ENCODE measurements at places on chromosomes 5 and 9. TPM values are rescaled to one million over a fixed set of nuclear protein-coding genes. Genes with fewer than 3 reads are reported as not detected.

DNA sequence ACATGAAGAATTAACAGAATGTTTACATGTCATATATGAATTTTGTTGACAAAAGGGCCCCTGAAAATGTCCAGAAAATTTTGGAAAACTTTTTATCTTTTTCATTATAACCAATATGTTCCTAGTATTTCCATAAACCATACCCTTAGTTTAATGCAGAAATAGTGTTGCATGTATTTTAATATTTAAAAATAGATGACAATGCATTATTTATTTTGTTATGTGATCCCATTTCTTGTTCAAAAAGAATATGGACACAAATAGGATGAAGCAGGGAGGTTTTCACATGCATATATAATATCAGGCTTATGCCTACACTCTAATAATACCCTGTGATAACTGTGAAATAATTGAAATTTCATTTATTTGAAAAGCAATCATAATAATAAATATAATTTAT, 500.5 kb downstream of the CDH18 start:
- DNase-seq = no peak

DNA sequence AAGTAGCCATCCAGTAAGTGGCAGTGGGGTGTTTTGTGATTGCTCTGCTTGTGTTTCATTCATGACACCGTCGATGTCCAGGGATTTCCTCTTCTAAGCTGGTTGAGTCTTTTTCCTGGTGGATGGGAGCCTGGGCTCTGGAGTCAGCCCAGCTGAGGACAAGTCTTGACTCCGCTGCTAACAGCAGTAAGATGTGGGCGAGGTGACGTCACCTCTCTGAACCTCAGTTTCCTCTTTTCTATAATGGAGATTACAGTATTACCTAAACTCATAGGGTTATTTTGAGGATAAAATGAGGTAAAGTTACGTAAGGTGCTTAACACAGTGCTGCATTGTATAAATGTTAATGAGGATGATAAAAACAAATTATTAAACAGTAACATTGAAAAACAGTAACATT, 21.3 kb downstream of the FGF1 start:
- no peak for DNase-seq

DNA sequence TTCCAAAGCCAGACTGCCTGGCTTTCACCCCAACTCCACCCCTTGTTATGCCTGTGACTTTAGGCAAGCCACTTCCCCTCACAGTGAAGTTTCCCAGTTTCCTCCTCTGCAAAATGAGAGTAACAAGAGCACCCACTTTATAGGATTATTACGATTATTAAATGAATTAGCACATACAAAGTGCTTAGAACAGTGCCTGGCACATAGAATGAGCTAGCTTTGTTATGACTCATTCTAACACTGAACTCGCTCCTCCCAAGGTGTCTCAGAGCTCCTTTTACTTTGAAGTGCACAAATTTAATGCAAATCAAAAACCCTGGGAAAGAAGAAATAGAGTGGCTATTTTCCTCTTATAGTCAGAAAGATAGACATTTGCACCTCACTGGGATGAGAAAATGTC, 34.3 kb downstream of the DNAH5 start:
- DNase-seq = no peak

GRCh38 chr9:99726758-99727157, 94.9 kb upstream of the NR4A3 start:
- no peak for DNase-seq

- no peak for DNase-seq
These were observed 18.3 kb upstream of the SLC6A3 start for GRCh38 chr5:1463326-1464095.

- no peak for DNase-seq
These were observed 82.1 kb downstream of the PHAX start for GRCh38 chr5:126682856-126683255.

- DNase-seq = no peak
These were observed 384.8 kb downstream of the PRR16 start for GRCh38 chr5:120848883-120849282.

GRCh38 chr9:5529683-5530221, 19.4 kb downstream of the PDCD1LG2 start:
- no peak for DNase-seq

GRCh38 chr5:62550103-62550502, 28.5 kb upstream of the LRRC70 start:
- no peak for DNase-seq

- no peak for DNase-seq
These were observed 158.3 kb downstream of the KCTD16 start for GRCh38 chr5:144328980-144329379.

DNA sequence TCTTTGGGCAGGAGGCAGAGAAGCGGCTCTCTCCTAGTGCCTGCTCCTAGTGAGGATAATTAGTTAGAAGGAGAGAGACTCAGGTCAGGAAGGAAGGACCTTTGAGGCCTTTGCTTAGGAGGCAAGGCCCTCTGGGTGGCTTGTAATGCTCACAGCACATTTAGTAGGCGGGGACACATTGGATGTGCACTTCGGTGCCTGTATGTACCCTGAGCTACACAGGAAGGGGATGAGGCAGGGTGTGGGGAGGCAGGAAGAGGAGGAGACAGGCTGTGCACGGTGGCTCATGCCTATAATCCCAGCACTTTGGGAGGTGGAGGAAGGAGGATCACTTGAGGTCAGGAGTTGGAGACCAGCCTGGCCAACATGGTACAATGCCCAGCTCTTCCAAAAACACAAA, 7.2 kb upstream of the LCN2 start:
- DNase-seq = no peak

GRCh38 chr5:137122075-137122474, 377.1 kb downstream of the SPOCK1 start:
- DNase-seq = no peak

DNA sequence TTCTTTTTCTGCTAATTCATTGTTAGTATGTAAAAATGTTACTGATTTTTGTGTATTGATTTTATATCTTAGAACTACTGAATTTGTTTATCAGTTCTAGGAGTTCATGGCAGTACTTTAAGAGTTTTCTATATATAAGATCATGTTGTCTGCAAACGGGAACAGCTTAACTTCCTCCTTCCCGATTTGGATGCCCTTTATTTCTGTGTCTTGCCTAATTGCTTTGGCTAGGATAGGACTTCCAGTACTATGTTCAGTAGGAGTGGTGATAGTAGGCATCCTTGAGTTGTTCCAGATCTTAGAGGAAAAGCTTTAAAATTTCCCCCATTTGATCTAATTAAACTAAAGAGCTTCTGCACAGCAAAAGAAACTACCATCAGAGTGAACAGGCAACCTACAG, 20.1 kb downstream of the RCL1 start:
- DNase-seq = no peak

GRCh38 chr5:156356238-156356637, 29.3 kb downstream of the SGCD start:
- no peak for DNase-seq

GRCh38 chr5:42035526-42035925, 110.4 kb downstream of the FBXO4 start:
- no peak for DNase-seq

DNA sequence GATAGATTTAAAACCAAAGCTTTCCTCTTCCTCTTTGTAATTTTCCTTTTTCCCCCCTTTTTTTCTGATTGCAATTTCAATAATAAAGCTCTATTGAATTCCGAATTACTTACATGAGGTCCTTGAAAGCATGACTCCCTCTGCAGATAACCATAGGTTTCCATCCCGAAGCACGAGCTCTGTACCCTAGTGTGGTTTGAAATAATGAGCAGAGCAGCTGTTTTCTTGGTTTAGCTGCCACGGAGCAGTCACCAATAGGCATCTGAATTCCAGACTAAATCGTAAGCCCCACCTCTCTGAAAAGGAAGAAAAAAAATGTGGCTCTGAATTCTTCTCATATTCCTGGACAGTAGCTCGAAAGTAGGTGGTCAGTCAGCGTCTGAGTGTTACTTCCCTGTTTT, 18.5 kb upstream of the GNE start:
- DNase-seq = peak; percentile 90

GRCh38 chr9:127132375-127132774, 9.9 kb upstream of the ANGPTL2 start:
- no peak for DNase-seq

GRCh38 chr5:88879724-88880123, 3.3 kb downstream of the MEF2C start:
- no peak for DNase-seq

DNA sequence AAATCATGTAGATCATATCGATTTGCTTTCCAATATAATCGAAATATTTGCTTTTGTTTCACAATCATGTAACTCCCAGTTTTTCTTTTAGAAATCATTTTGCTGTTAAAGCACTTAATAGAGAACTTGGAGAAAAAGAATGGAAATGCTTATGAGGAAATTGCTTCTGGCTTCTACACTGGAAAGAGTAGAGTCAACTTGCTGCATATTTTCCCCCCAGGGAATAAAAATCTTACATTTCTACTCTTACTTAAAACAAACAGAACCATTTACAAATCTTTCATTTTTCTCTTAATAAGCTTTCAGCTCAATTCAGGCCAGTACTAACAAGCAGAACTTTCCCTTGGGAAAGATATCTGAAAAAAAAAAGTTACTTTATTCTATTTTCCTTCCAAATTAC, 312.0 kb downstream of the CHSY3 start:
- no peak for DNase-seq

DNA sequence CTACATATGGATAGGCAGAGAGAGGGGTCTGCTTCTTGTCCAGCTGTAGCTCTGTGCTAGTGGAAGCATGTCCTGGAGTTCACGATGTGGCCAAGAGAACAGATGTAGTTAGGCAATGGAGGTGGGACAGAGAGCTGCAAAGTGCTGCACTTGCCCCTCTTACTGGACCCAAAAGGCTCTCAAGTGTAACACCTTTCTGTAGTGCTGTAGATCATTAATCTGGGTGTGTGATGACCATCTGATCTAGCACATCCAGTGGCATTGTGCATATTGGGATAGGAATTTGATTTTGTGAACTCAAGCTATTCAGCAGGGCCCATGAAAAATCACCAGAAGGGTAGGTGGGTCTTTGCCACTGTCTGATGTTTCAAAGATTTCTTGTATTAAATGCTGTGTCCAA, 151.4 kb downstream of the KDM4C start:
- no peak for DNase-seq

- no peak for DNase-seq
These were observed 55.5 kb downstream of the GALNT12 start for GRCh38 chr9:98862936-98863335.

- DNase-seq = no peak
These were observed 36.1 kb downstream of the HMCN2 start for GRCh38 chr9:130301483-130302286.

DNA sequence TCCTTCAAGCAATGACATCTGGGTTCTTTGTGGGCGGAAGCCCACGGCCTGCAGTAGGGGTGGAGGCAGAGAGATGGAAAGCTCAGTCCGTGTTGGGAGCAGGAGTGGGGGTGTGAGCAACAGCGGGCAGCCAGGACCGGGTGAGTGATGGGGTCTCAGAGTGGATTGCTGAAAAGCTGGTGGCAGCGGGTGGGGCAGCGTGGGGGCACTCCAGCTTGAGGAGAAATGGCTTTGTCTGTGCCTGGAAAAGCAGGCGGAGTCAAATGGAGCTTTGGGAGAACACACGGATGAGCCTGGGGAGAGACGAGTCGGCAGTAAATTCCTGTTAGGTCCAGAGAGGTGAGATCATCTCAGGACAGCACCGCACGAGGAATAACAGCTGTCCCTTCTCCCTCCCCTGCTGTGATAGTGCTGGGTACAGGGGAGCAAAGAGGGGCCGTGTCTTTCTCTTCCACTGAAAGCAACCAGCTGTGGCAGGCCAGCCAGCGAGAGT, 42.1 kb downstream of the CACNA1B start:
- no peak for DNase-seq

GRCh38 chr5:40680741-40681362, 1.1 kb downstream of the PTGER4 start:
- no peak for DNase-seq

GRCh38 chr5:79259383-79259782, 23.5 kb downstream of the JMY start:
- no peak for DNase-seq

DNA sequence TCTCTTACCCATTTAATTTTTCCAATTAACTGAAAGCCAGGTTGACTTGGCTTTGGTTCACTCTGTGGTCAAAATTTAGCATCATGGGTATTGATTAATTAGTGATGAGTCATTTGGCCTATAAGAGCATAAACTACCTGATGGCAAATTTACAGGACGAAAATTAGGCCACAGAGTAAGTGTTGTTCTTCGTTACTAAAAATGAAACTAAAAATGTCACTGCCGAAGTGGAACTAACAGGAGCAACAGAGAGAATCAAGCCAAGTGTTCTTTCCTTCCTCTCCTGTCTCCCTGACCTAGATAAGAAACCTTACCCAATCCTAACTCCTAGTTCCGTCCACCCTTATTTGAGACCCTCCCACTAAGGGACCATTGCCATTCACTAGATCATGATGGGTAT, 176.9 kb downstream of the RAB3C start:
- DNase-seq = peak; percentile 9

GRCh38 chr5:151127926-151128325, 29.7 kb downstream of the ANXA6 start:
- DNase-seq = no peak

GRCh38 chr9:6609497-6610016, 36.0 kb downstream of the GLDC start:
- DNase-seq = no peak

- DNase-seq = peak; percentile 33
These were observed 110.3 kb upstream of the CTSL start for GRCh38 chr9:87615547-87616148.

Gene RNF180
- total RNA-seq = 6.3 TPM

Gene C9
- not detected for total RNA-seq

Gene PRRC1
- 48.7 TPM for total RNA-seq

Gene CDH10
- 2.5 TPM for total RNA-seq

Gene DRD1
- total RNA-seq = 0.25 TPM

Gene SNX18
- total RNA-seq = 10.0 TPM

Gene SMIM32
- not detected for total RNA-seq

Gene GPR21
- total RNA-seq = not detected

Gene ANKRD31
- 0.33 TPM for total RNA-seq

Gene ACO1
- 25.5 TPM for total RNA-seq

Gene LOX
- 19.2 TPM for total RNA-seq

Gene TRAF1
- total RNA-seq = 0.21 TPM

Gene DPYSL3
- 65.2 TPM for total RNA-seq

Gene DND1
- 0.37 TPM for total RNA-seq

Gene PRLR
- 0.12 TPM for total RNA-seq
